ENCODE measurements at places on chromosomes 6 and 20.

- no peak for DNase-seq
Measured at GRCh38 chr6:134258849-134259306, 59.0 kb downstream of the SGK1 start.

DNA sequence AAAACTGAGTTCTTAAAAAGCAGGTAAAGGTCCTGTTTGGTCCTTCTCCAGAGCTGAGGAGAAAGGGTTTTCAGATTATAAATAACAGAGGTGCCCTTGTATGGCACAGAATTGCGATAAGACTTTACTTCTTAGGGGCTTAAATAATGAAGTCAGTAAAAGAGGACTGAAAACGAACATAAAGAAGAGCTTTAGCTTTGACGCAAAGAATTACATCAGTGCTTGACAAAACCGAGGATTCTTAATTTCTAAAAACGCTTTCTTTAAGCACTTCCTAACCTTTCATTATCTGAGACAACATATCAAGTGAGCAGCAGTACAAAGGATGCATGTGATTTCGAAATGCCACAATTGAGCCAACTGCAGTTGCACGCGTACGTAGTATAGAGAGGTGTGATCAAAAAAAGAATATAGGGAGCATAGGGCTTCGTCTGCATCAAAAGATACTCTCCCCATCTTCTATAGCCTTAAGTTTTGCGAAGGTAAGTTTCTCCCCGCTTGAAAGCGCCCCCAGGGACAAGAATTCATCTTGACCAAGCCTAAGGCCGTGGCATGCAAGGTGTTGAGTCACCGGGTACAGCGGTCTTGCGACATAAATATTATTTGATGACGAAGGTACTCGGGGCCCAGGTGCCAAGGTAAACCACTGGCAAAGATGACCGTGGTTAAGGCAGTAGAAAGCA is 778 bp upstream of the LOC128125822 start:
- no peak for DNase-seq

DNA sequence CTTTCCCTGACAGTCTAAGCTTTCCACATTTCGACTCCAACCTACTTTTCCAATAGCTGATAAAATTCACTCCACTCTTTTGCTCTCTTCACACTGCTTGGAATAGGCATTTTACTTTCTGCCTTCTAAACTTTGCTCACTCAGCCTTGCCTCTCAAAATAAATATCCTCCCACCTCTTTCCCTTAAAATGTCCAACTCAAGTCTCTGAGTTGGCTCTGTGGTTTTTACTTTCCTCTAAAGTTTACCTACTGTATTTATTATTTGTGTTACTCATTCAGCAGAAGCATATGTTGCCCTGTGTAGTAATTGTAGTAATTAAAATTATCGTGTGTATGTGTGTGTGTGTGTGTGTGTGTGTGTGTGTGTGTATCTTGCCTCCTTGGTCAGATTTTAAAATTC is 20.0 kb upstream of the CDYL start:
- DNase-seq: no peak

GRCh38 chr20:45823949-45824835 is 2.9 kb downstream of the TNNC2 start:
- DNase-seq: peak; percentile 41

DNA sequence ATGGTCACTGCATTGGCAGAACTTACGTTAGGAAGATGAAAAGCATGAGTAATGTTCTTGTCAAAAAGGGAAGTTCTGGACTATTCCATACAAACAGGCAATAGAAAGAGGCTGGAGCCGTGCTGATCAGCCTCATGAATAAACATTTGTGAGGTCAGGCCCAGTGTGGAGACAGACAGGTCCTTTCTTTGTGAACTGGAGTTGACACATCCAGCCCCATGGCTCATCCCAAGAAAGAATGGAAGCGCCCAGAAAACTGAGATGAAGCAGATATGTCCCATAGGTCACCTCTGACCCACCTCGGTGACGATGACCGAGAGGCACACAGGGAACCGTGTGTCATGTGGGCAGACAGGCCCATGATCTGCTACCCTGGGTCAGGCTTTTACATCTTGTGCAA is 276.0 kb upstream of the SGK1 start:
- no peak for DNase-seq

- no peak for DNase-seq
Measured at GRCh38 chr20:38269040-38269439, 8.5 kb upstream of the KIAA1755 start.

- DNase-seq: no peak
Measured at GRCh38 chr6:1604158-1605003, 5.3 kb upstream of the FOXC1 start.

- no peak for DNase-seq
Measured at GRCh38 chr20:4216142-4216735, 200.9 kb upstream of the RNF24 start.

DNA sequence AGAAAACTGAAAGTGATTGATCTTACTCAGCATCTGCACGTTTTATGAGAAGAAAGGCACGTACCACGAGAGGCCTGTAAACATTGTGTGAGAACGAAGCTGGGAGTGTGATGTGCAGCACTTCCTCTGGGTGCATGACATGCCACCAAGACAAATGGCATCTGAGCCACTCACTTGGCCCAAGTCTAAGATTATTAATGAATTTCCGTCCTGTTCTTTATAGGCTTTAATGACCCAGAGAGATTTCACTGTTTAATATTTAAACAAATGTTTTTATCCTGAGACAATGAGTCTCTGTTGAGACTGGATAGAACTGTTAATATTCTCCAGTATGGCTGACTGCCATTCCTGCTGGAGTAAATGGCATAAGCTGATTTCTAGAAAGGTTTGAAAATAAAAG is 172.6 kb upstream of the PHACTR1 start:
- no peak for DNase-seq

DNA sequence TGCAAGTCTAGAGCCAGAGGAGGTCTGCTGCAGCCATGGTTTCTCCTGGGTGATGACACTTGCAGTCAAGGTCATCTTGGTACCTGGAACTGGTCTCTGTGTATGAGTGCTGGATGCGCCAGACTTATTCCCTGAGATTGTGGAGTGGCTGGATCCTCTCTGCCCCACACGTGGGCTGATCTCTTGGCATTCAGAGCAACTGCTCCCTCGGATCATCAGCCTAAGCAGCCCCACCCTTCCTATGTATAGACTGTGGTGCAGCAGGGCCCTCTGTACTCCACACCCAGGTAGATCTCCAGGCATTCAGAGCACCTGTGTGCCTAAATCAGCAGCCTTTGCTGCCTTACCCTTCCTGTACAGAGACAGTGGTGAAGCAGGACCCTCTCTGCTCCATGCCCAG is 12.1 kb upstream of the CST4 start:
- DNase-seq: no peak

GRCh38 chr6:347951-348859 is 43.3 kb upstream of the IRF4 start:
- no peak for DNase-seq

GRCh38 chr6:162674452-162674851 is 53.1 kb downstream of the PRKN start:
- DNase-seq: no peak

- DNase-seq: no peak
Measured at GRCh38 chr6:161161889-161162624, 111.8 kb downstream of the AGPAT4 start.

DNA sequence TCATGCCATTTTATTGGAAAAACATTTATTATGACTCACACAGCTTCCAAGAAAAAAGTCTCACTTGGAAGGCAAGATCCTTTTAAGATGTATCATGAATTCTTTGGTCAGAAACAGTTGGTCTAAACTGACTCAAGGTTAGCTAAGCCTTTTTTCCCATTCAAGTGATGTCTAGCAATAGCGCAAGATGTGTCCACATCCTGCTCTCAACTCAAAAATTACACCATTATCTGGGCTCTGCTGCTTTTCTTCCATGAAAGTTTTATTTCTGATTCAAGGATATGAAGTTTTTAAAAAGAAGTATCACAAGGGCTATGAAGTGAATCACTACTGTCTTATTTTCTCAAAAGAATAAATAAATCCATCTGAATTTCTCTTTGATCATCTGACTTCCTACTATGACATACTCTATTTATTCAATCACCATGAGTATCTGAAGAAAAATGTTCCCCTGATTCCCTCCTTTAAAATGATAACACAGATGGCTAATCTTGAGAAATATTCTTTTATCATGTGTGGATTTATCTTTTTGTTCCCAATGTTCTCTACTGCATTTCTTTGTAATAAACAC is 139.2 kb downstream of the AHI1 start:
- DNase-seq: no peak

- no peak for DNase-seq
Measured at GRCh38 chr6:38697846-38698245, 5.1 kb downstream of the GLO1 start.

- DNase-seq: no peak
Measured at GRCh38 chr20:2165871-2166270, 64.2 kb downstream of the STK35 start.

DNA sequence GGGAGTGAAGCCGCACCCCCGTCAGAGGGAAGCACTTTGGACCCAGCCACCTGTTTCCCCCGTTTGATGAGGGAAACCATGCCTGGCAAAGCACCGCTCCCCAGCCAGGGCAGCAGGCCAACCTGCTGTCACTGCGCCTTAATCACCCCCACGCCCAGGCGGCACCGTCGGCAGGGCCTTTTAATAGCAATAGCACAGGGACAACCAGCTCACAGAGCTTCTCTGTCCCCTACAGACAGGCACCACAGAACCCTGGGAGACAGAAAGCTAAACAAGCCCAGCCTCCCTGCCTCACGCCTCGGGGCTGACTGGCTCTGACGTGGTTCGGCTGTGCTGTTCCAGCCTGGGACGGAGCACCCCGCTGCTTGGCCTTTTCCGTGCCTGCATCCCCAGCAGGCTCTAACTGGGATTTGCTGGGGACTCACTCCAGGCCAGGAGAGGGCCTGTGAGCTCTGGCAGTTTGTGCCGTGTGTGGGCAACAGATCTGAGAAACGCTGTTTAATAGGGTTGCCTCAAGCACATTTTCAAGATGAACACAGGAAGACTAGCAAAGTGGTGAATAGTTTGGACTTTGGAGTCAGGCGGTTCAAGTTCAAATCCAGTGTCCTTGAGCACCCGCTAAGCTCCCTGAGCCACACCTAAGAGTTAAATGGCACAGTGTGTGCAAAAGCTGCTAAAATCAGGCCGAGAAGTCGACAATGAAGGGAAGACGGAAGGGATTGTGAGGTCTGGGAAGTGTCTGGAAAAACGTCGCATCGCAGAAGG is 223.8 kb downstream of the NRN1 start:
- DNase-seq: peak; percentile 56

DNA sequence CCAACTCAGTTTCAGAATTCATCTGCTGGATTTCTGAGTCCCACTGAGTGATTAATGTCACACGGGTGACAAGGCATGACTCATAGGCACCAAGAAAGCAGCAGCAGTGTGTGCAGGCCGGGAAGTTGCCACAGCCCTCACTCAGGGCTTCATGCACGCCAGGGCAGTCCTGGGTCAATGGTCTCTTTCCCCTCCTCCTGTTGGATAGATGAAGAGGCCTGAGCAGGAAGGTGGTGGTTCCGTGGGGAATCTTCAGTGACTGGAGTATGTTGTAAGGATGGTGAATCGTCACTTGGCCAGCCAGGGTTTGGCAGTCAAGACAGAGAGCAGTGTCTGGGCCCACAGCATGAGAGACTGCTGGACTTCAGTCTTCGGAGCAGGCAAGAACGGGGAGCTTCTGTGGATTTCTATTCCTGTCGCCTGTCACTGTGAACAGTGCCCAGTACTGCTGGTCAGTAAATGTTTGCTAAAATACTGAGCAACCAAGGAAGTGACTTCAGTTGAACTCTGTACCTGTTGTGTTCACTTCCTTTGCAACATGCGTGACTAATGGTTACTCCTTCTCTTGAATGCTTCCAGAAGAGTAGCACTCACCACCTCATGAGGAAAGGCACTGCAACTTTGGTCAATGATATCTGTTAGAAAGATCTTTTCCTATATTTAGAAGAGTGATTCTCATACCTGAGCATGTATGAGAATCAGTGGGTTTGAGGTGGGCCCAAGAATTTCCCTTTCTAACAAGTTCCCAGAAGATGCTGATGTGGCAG is 62.0 kb upstream of the CD93 start:
- no peak for DNase-seq

DNA sequence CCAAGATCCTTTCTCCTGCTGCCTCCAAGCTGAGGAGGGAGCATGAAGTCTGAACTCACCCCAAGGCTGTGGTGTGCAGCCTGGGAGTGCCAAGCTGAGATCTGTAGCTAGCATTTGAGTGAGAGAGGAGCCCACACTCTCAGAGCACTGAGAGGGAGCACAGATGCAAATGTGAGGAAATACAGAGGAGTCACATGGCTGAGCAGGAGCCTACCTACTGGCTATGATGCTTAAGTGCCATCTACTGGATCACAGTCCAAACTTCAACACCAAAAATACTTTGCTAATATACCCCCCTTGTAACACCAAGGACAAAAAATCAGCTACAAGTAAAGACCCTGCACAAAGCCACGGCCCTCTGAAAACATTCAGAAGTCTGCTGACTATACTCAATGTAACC is 94.4 kb upstream of the IMPG1 start:
- peak; percentile 3 for DNase-seq

DNA sequence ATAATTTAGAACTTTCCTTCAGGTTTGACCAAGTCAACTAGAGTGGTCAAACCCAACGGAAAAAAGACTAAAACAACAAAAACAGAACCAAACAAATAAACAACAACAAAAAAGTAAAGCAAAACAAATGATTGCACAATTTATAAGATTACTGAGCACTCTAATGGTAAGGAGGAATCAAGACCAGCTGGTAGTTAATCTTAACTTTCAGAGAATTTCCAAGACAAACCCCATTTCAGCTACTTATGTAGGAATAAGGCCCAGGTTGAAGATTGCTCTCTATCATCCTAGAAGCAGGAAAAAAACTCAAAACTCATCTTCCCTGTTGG is 34.3 kb downstream of the UBD start:
- DNase-seq: no peak

- no peak for DNase-seq
Measured at GRCh38 chr6:99613409-99613704, 6.7 kb downstream of the PRDM13 start.

GRCh38 chr6:14272737-14273085 is 155.1 kb downstream of the CD83 start:
- DNase-seq: no peak

DNA sequence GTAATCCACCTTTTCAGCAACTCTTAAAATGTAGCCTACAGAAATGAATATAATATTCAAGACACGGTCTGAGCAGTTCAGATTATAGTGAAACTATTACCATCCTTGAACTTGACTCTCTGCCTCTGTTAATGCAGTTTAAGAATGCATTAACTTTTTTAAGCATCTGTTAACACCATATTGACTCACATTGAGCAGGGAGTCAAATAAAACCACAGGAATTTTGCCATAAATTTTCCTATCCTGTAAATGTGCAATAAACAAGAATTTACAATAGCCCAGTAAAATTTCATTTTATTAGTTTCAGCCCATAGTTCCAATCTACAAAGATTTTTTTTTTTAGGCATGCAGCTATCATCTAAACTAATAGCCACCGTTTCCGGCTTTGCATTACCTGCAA is 239.2 kb upstream of the DEFB112 start:
- DNase-seq: no peak

- DNase-seq: no peak
Measured at GRCh38 chr6:162857326-162857725, 129.6 kb downstream of the PACRG start.

GRCh38 chr6:45661661-45662060 is 283.9 kb upstream of the SUPT3H start:
- no peak for DNase-seq

All from Jurkat, Clone E6-1 (cell line).